Osteoblast (primary cell): ENCODE measurements at places on chromosomes 4 and X. TPM values are rescaled to one million over a fixed set of nuclear protein-coding genes. Genes with fewer than 3 reads are reported as not detected.

DNA sequence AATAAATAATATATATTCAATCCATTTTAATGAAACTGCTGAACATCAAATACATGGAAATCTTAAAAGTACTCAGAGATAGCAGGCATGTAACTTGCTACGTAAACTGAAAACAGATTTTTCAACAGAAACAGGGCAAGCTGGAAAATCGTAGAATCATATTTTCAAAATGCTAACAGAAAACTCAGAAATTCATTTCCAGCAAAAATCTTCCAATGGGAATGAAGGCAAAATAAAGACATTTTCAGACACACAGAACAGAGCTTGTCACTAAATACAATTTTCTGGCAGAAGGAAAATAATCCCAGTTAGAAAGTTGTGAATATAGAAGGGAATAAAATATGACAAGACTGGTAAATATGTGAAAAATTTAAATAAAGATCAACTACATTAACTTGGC is 419.9 kb upstream of the ZFP42 start:
- no peak for DNase-seq

DNA sequence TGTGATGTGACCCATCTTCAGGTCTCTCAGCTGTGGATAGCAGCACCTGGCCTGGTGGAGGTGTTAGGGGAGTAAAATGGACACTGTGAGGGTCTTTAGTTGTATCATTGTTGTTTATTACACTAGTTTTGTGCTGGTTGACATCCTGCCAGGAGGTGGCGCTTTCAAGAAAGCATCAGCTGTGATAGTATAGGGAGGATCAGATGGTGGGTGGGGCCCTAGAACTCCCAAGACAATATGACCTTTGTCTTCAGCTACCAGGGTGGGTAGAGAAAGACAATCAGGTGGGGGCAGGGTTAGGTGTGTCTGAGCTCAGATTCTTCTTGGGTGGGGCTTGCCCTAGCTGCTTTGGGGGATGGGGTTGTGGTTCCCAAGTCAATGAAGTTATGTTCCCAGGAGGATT is 162.8 kb downstream of the PPP1R2C start:
- no peak for DNase-seq

GRCh38 chr4:89538171-89538570 is 230.6 kb upstream of the GPRIN3 start:
- no peak for DNase-seq

DNA sequence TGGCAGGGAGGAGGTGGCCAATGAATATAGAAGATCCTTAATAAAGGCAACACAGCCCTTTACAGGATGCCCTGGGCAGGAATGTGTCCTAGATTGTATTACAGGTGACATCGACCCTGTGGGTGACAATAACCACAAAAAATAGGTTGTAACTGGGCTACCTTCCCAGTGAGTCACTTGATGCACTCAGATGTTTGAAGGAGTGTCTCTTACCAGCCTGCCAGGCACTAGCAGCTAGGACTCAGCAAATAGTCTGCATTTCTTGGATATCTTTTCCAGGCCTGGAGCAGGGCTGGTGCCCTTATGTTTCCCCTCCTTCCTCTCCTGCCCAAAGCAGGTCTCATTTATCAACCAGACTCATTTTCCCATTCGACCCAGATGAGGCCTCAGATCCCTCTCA is 50.9 kb upstream of the TMEM164 start:
- DNase-seq, result no peak

Gene CT45A2
- not detected in 2 replicates for total RNA-seq

GRCh38 chr4:138567696-138568095 is 325.5 kb upstream of the SLC7A11 start:
- no peak for DNase-seq

Gene XAGE1A
- not detected in 2 replicates for total RNA-seq

- DNase-seq, result no peak
Measured at GRCh38 chrX:470686-471085, 84.0 kb upstream of the PPP2R3B start.

DNA sequence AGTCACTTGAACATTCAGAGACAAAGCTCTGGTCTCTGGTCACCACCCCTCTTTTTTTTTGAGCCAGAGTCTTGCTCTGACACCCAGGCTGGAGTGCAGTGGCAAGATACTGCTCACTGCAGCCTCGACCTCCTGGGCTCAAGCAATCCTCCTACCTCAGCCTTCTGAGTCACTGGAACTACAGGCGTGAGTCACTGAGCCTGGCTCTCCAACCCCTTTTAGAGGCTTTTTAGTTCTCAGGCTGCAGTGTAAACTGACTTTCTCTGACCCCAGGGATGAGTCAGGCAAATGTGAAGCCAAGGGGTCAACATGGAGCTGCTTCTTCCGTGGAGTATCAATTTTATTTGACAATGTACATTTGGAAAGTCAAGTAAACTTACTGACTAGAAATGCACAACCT is 229.2 kb downstream of the PTTG2 start:
- peak; percentile 88 for DNase-seq

DNA sequence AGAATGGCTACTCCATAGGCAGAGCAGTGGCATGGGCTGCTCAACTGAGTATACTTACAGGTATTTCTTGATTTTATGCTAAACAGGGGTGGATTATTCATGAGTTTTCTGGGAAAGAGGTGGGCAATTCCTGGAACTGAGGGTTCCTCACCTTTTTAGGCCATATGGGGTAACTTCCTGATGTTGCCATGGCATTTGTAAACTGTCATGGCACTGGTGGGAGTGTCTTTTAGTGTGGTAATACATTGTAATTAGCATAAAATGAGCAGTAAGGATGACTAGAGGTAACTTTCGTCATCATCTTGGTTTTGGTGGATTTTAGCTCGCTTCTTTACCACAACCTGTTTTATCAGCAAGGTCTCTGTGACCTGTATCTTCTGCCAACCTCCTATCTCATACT is 48.2 kb upstream of the HPSE start:
- no peak for DNase-seq

Gene DRD5
- total RNA-seq, result not detected in 2 replicates

- DNase-seq, result no peak
Measured at GRCh38 chr4:100963627-100964026, 383.7 kb downstream of the PPP3CA start.

DNA sequence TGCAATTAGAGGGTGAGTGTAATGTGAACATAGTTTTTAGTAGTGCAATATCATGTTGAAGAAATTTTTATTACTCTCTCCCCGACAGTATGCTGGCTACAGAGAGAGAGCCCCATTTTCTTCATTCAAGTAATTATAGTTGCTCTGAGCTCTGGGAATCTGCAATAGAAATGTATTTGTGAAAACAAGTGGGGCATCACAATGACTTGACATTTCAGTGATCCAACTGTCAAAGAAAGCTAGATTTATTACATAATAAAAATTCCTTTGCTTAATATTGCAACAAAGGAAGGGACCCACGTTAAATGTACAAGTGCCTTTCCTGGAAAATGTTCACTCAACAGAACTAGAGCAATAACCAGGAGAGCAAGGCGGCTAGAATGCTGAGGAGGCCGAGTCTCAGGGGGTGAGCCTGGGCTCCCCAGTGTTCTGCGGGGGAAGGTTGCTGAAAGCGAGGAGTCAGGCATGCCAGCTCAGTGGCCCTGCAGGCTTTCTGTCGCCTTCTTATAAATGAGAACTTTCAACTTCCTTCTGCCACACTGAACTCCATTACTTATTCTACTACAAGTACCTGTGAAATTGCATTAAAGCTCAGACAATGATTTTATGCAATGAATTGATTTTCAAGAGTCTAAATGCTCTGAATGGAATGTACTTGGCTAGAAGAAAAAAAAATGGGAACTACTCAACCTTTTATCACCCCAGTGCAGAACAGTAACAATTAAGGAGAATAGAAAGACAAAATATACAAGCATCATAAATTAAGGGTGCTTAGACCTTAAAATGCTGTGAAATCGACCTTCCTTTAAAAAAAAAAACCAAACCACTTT is 476.4 kb downstream of the AFF2 start:
- no peak for DNase-seq

Gene ZDHHC15
- 0.59 and 1.1 TPM in 2 replicates for total RNA-seq

- no peak for DNase-seq
Measured at GRCh38 chrX:43581167-43581566, 74.9 kb upstream of the MAOA start.

GRCh38 chr4:155929833-155930232 is 23.8 kb downstream of the CTSO start:
- no peak for DNase-seq

GRCh38 chr4:702618-703048 is 3.0 kb upstream of the PCGF3 start:
- no peak for DNase-seq

DNA sequence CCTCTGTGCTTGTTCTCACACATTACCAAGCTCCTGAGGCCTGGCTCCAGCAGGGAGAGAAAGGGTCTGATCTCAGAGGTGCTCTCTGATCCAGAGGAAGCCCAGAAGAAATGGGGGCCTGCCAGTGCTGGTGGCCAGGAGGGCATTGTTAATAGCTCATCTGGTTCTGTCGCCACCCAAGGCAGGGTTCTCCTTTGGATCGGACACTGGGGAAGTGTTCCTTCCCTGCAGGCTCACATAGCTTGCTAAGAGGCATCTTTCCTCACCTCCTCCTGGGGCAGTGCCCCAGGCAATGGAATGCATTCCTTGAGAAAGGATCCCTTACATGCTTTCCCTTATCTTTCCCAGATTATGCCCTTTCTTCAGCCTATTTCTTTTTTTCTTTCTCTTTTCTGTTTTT is 53.8 kb downstream of the RBM47 start:
- no peak for DNase-seq

GRCh38 chr4:187077744-187078401 is 354.2 kb upstream of the FAT1 start:
- DNase-seq, result no peak

DNA sequence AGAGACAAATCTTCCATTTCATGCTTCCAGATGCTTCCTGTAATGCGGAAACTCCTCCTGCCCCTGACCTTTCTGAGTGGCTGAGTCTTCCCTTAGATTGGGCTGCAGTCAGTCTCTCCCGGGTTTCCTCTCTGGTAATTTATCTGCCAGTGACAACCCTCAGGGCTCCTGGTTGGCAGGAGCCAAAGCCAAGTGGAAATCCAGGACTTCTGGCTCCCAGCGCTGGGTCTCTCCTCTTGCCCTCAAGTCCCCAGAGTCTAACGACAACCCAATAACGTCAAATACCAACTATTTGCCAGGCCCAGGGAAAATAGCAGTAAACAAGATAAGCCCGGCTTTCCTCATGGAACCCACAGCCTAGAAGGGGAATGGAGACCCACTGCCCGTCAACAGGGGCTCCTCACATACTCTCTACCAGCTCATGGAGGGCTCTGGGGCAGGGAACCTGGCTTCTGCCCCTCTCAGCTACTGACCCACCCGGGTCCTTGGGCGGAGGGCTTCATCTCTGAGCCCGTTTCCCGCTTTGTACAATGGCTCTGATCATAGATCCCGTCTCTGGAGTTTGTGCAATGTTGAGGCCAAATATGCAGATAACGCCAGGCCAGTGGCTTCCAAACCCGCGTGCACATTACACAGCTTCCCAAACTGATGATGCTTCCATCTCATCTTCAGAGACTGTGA is 1.1 kb upstream of the TBC1D14 start:
- peak; percentile 94 for DNase-seq

Gene USP26
- not detected in 2 replicates for total RNA-seq

Gene C4orf36
- total RNA-seq, result 0.72 and 0.88 TPM in 2 replicates

- no peak for DNase-seq
Measured at GRCh38 chr4:111652236-111652635, 493.0 kb upstream of the FAM241A start.

DNA sequence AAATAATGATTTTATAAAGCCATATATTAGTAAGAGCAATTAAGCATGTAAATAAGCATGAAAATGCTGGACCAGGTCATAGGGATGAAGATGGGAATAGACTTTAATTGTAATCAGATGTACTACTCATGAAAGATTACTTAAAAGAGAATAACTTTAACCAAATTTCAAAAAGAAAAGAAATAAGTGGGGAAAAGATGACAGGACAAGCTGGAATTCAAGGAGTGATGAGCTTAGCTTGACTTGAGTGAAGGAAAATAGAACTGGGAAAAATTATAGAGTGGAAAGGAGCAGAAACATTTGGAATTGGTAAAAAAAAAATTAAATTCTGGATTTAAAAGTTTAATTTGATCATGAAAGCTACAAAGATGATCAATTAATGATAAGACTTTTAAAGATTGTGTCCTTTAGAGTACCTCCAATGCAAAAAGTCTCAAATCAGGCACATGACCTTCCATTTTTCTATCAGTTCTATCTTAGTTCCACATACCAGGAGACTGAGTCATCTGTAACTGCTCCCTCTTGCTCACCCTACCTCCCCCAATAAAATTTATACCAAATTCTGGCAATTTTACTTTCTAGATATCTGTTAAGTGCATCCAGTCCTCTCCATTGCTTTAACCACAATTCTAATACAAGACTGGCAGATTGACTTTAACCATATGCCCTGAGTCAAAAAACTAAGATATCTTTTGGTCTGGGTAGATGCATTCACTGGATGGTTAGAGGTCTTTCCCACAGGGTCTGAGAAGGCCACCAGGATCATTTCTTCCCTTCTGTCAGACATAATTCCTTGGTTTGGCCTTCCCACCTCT is 56.4 kb upstream of the SLIT2 start:
- DNase-seq, result no peak

DNA sequence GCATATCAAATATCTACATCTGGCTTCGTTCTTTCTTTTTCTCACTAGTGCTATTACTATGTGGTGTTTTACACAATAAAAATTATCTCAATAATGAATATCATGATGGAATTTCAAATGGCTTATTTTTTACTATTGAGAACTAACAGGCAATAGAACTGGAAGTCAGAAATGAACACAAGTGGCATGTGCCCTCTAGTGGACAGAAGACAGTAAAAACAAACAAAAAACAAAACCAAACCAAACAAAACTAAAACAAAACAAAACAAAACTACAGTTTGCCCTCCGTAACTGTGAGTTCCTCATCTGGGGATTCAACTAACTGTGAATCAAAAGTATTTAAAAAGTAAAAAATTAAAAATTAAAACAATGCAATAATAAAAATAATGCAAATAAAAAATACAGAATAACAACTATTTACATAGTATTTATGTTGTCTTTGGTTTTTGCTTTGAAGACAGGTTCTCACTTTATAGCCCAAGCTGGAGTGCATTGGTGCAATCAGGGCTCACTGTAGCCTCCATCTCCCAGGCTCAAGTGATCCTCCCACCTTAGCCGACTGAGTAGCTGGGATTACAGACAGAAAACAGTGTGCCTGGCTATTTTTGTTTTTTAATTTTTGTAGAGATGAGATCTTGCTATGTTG is 195.6 kb upstream of the TACR3 start:
- no peak for DNase-seq

- peak; percentile 22 for DNase-seq
Measured at GRCh38 chrX:7362111-7362510, 214.2 kb upstream of the PUDP start.

Gene CLCN4
- 14.1 and 16.2 TPM in 2 replicates for total RNA-seq

DNA sequence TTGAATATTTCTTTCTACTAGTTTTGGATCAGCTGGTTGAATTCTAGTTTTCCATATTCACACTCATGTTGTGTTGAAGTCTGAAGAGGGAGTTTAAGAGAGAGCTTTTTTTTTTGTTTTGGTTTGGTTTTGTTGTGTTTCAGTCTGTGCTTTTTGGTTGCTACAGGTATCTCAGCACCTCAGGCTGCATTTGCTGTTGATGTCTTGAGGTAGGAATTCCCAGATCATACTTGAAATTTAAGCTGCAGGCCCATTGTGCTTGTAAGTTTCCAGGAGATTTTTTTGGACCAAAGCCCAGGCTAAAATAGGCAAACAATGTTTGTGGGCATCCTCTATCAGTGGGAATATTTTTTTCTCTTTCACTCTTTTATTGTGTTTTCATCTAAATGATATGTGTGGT is 190.2 kb upstream of the AGA start:
- no peak for DNase-seq

Gene FREM3
- not detected in 2 replicates for total RNA-seq
